ENCODE measurements at places on chromosomes 2 and 18.

- no peak for DNase-seq
Observed at GRCh38 chr2:26534865-26535662, 57.1 kb upstream of the OTOF start.

GRCh38 chr2:239804161-239805042 lies 220.7 kb downstream of the NDUFA10 start:
- no peak for DNase-seq

DNA sequence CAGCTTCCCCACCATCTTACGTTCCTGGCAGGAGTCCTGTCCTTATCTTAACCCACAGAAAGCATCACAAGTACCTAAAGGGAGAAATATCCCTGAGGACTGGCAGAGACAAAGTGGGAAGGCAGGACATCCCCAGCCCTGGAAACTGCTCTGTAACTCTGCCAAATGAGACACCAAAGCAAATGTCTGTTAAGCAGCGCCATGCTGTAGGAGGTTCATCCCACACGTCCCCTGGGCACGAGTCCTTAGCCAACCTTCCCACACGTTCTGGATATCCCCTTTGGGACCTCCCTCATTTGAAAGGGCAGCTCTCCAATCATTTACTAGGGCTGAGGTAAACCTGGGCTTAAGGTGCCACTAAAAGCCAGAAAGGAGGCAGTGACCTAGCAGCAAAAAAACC lies 207.2 kb downstream of the ATAD2B start:
- no peak for DNase-seq

- no peak for DNase-seq
Observed at GRCh38 chr18:47912794-47913585, 17.5 kb downstream of the SMAD2 start.

- DNase-seq = no peak
Observed at GRCh38 chr2:29013057-29013780, 32.1 kb downstream of the TOGARAM2 start.

- DNase-seq = no peak
Observed at GRCh38 chr2:120995152-120995551, 259.5 kb downstream of the GLI2 start.

GRCh38 chr2:156300337-156300736 lies 32.2 kb downstream of the NR4A2 start:
- DNase-seq = no peak

GRCh38 chr2:47941936-47942335 lies 35.6 kb upstream of the FBXO11 start:
- DNase-seq = no peak

- DNase-seq = no peak
Observed at GRCh38 chr2:147663153-147663961, 181.5 kb upstream of the ACVR2A start.

DNA sequence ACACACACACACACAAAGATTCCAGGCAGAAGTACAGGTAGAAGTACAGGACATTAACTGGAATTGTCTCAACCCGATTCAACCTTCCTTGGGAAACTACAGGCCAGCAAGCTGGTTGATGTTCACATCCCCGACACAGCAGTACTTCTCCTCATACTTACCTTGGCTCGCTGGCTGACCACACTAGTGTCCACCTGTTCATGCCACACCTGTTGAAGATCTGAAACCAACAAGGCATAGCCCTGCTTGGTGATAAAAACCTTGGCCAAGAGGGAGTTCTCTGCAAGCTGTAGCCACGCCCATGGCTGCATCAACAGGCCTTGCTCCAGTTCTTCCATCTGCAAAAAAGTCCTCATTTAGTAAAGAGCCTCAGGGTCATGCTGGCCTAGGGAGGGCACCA lies 2.6 kb downstream of the NHEJ1 start:
- no peak for DNase-seq

All from amniotic stem cell (primary cell).